ENCODE measurements at places on chromosomes 2 and 18. TPM values are rescaled to one million over a fixed set of nuclear protein-coding genes. Genes with fewer than 3 reads are reported as not detected.

Gene RAPGEF4
- 1.2 TPM for total RNA-seq

DNA sequence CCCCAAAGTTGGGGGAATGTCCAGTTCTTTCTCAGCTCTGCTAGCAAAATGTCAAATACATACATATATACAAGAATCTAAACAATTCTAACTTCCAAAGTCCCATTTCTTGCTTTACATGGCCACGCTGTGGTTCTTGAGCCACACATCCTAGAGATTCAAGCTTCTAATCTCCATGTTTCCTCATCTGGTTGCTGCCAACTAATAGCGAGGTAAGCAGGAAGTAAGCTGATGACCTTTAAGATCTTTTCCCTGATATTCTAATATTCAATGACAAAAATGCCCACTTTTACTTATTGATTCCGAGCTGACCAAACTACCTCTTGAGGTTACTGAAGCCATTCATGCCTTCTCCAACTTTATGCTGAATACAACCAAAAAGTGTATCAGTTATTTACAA, 3.3 kb downstream of the VPS54 start:
- DNase-seq: no peak

GRCh38 chr2:30115141-30115980, 31.4 kb upstream of the YPEL5 start:
- DNase-seq: peak; percentile 74

- DNase-seq: no peak
Measured at GRCh38 chr2:32743480-32744236, 115.8 kb downstream of the TTC27 start.

- no peak for DNase-seq
Measured at GRCh38 chr2:42091671-42092070, 43.9 kb downstream of the PKDCC start.

DNA sequence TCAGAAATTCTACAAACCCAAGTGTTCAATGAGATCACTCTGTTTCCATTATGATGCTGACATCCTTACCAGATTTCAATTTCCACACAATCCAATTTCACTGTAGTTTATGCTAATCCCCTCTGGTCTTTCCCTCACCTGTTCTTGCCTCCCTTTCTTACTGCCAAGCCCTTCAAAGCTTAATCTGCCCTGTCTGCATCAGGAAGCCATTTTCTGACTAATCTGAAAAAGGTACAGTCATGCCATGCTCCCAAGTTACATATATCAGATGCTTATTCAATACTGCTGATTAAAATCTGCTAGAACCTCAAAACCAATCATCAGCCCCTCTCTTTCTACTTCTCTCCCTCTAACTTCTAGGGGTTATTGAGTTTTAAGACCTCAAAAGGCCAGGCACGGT, 8.9 kb downstream of the KRTCAP3 start:
- DNase-seq: no peak

DNA sequence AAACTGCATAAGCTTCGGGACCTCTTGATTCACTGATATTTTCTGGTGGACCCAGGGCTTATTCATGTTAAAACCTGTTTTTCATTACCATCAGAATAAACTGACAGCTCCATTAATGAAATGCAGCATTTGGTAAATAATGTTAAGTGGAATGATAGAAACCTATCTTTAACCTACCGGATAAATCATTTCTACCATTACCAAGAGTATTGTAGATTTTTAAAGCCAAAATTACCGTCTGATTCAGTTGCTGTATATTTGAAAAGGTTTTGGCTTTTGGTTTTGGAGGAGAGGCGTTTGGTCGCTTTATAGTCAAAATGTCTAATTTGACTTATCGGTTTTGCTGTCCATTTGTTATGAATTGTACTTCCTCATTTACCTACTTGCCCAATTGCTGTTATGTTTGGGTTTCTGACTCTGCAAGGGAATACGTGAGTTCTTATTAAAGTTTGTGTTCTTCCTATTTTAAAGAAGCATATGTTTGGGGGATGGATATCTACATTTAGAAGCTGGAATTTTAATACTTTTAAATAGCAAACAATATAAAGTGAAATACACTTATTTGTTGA, 1.0 kb upstream of the CUL3 start:
- peak; percentile 15 for DNase-seq

DNA sequence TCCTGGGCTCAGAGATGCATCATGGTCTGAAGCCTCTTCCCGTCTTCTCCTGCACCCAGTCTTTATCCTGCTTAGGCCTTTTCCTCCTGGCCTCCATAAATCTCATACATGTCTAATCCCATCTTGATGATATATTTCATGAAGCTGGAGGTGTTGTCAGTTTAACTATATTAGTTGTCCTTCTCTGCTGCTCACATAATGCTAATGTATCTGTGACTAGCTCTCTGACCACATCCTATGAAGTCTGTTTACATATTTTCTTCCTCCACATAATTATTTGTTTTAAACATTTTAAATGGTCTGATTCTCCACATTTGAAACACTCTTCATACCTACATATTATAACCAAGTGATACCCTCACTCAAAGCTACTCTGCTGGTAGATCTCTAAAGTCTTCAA, 315.2 kb upstream of the RND3 start:
- no peak for DNase-seq

Gene KCNS3
- total RNA-seq: 6.6 TPM

- DNase-seq: no peak
Measured at GRCh38 chr2:195513119-195513518, 143.9 kb upstream of the SLC39A10 start.

DNA sequence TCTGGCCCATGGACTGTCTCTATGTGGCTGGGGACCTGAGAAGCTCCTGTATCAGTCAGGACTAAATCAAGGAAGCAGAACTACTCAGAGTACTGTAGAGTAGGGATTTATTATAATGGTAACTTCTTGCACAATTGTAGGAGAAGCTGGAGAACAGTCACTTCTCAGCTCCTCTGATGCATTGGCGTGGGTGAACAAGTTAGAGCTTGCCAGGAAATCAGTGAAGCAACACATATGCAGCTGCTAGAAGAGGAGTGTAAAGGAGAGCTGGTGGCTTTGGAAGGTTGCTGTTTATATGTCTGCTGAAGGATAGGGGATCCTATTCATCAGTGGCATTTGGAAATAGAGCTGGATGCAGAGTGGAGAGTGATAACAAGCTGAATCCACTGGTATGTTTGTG, 215.5 kb upstream of the CWC22 start:
- DNase-seq: peak; percentile 77

Gene ANKRD29
- 4.0 TPM for total RNA-seq

Gene ASB18
- total RNA-seq: 4.7 TPM

Measured in muscle of leg (tissue), 16 donors.